ENCODE measurements at places on chromosomes 11 and 22.
A peak's percentile ranks its signal among the peaks of the same experiment; 100 is the strongest.

- no peak for DNase-seq
These were observed 93.8 kb downstream of the NECTIN1 start for GRCh38 chr11:119635041-119635740.

DNA sequence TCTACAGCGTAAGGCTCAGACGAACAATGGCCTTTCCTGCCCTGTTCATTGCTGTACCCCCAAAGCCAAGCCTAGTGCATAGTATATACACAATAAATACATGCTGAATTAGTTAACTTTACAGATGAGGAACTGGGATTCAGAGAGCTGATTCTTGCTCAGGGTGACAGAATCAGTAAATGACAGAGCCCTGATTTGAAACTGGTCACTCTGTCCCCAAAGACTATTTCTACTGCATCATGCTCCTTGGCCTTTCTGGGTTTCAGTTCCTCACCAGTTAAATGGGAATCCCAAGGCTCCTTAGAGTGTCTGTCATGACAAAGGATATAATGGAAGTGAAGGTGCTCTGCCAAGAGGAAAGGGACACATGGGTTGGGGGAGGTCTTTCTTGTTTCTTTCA, 50.5 kb upstream of the TSKU start:
- no peak for DNase-seq

DNA sequence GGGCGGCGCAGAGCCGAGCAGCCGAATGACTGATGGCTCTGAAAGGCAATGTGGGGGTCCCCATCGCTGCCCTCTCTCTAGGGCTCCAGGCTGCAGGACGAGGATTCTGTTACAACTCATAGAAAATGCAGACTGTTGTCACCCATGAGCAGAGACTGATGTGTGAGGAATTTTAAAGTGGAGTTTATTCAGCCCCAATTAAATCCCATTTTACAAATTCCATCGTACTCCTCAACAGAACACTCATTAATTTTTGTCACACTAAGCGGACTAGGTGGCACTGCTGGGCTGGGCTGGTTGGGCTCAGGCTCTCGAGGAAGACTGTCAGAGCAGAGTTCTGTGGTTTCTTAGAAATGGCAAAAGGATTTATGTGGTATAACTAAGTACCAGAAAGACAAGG, 102.6 kb upstream of the SPON1 start:
- DNase-seq = peak; percentile 40

- DNase-seq = no peak
These were observed 15.6 kb upstream of the CRYBB3 start for GRCh38 chr22:25183949-25184619.

GRCh38 chr11:123995119-123995518, at the start of gene OR10G6:
Gene OR10G6, minus strand, starts transcription at chr11:123995161. Its CDS starts 0 bp downstream, at chr11:123995161.
- no peak for DNase-seq

Data from CD4-positive, alpha-beta T cell treated with Interleukin-1 beta for 1 hour (primary cell).